ENCODE measurements at places on chromosomes 1 and 21. TPM values are rescaled to one million over a fixed set of nuclear protein-coding genes. Genes with fewer than 3 reads are reported as not detected.

KPRP gene
- total RNA-seq, result not detected

AGBL4 gene
- not detected for total RNA-seq

GPA33 gene
- not detected for total RNA-seq

INAVA gene
- total RNA-seq, result 0.24 TPM

TINAGL1 gene
- not detected for total RNA-seq

ADORA1 gene
- total RNA-seq, result 42.0 TPM

LYPD8 gene
- not detected for total RNA-seq

PLA2G2F gene
- not detected for total RNA-seq

KCNA2 gene
- total RNA-seq, result 0.10 TPM

ADCY10 gene
- total RNA-seq, result not detected

TEDDM1 gene
- not detected for total RNA-seq

SIM2 gene
- total RNA-seq, result 6.0 TPM

IFNAR1 gene
- 16.2 TPM for total RNA-seq

KCNK2 gene
- total RNA-seq, result 8.7 TPM

SPRR2F gene
- total RNA-seq, result not detected

CCDC28B gene
- total RNA-seq, result 65.3 TPM

C1orf226 gene
- total RNA-seq, result 1.0 TPM

MYBPH gene
- 2,440 TPM for total RNA-seq

RPTN gene
- 1.9 TPM for total RNA-seq

DRAXIN gene
- 0.53 TPM for total RNA-seq

CD5L gene
- not detected for total RNA-seq

COL6A1 gene
- total RNA-seq, result 866 TPM

ITLN2 gene
- total RNA-seq, result not detected

SPRR2A gene
- total RNA-seq, result not detected

PRAMEF20 gene
- total RNA-seq, result not detected

KRTAP10-7 gene
- total RNA-seq, result not detected

PCAT6 gene
- 0.99 TPM for total RNA-seq

CA6 gene
- total RNA-seq, result not detected

SELP gene
- total RNA-seq, result not detected

EXTL1 gene
- total RNA-seq, result 20.1 TPM

MRPS21 gene
- total RNA-seq, result 56.9 TPM

CRYBG2 gene
- total RNA-seq, result not detected

AKT3 gene
- 10.4 TPM for total RNA-seq

ALX3 gene
- not detected for total RNA-seq

LRRC39 gene
- total RNA-seq, result 31.4 TPM

B3GALT5 gene
- total RNA-seq, result 0.73 TPM

ANXA9 gene
- not detected for total RNA-seq

S100B gene
- total RNA-seq, result not detected

SLAMF7 gene
- total RNA-seq, result not detected

TACSTD2 gene
- not detected for total RNA-seq

CYP4X1 gene
- total RNA-seq, result not detected

C1orf94 gene
- not detected for total RNA-seq

ERG gene
- not detected for total RNA-seq

PWP2 gene
- total RNA-seq, result 22.6 TPM

PROK1 gene
- total RNA-seq, result not detected

RIPK4 gene
- total RNA-seq, result not detected

PRELP gene
- 0.11 TPM for total RNA-seq

OPTC gene
- total RNA-seq, result not detected

MXRA8 gene
- total RNA-seq, result 252 TPM

CDC14A gene
- 8.5 TPM for total RNA-seq

MIXL1 gene
- total RNA-seq, result not detected

DNAH14 gene
- total RNA-seq, result 25.2 TPM

ZSWIM5 gene
- total RNA-seq, result not detected

ERICH3 gene
- total RNA-seq, result not detected

REN gene
- total RNA-seq, result not detected

CAMK1G gene
- not detected for total RNA-seq

RAD54L gene
- 0.59 TPM for total RNA-seq

CSF3R gene
- total RNA-seq, result not detected

S100A7A gene
- total RNA-seq, result not detected

GPR153 gene
- total RNA-seq, result 339 TPM

Measured in myocyte (in vitro differentiated cells).